ENCODE measurements at places on chromosomes 3 and 15.

DNA sequence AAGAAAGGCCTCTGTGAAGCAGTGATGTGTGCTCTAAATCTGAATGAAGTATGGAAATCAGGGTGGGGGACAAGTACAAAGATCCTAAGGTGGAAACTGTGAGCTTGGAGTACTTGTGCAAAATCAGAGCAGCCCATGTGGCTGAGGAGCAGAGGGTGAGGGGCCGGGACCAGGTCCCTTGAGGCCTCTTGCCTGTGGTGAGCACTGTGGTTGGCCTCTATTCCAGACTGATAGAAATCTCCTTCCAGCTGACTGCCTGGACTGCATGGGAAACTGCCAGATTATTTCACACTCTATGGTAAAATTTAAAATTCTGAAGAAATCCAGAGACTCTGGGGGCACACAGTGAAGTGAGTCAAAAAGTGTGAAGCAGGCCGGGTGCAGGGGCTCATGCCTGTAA is 81.4 kb downstream of the TM4SF4 start:
- DNase-seq = no peak

DNA sequence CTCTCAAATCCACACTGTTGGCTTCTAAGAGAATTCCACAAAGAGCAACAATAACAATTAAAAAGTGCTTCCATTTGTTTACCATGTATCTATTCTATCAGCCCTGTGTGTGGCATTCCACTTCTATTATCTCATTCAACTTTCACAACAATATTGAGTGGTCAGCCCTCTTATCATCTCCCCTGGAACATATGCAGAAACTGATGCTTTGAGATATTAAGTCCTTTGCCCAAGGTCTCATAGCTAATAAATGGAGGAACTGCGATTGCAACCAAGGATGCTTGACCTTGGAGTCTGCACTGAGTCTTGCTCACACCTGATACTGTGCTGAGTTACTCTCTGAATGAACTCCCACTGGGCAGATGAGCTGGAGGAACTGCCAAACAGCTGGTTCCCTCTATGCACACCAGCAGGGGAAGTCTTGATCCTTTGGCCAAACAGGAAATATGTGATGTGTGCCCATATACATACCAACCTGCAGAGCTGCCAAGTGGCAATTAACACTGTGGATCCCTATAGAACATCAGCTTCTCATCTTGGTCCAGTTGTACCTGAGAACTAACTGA is 144.7 kb upstream of the WNT5A start:
- no peak for DNase-seq

- DNase-seq = no peak
Observed at GRCh38 chr3:195397524-195397923, 45.3 kb downstream of the ACAP2 start.

GRCh38 chr3:58654466-58654865 is 12.1 kb downstream of the FAM3D start:
- DNase-seq = no peak

DNA sequence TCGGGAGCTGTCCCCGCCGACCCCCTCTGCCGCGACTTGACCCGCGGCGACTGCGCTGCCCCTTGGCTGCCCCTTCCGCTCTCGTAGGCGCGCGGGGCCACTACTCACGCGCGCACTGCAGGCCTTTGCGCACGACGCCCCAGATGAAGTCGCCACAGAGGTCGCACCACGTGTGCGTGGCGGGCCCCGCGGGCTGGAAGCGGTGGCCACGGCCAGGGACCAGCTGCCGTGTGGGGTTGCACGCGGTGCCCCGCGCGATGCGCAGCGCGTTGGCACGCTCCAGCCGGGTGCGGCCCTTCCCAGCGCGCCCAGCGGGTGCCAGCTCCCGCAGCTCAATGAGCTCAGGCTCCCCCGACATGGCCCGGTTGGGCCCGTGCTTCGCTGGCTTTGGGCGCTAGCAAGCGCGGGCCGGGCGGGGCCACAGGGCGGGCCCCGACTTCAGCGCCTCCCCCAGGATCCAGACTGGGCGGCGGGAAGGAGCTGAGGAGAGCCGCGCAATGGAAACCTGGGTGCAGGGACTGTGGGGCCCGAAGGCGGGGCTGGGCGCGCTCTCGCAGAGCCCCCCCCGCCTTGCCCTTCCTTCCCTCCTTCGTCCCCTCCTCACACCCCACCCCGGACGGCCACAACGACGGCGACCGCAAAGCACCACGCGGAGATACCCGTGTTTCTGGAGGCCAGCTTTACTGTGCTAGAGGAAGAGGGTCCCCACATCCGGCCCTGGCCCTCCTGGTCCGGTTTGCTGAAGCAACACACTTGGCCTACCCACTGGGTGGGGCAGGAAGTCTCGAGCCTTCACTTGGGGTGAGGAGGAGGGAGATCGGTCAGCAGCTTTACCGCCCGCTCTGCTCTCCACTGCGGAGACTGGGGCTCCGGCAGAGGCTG is at the start of gene RASSF1:
RASSF1 (minus strand) TSS at position 389 of the 882 bp plus-strand sequence; CDS start at position 358, 31 bp downstream.
- DNase-seq = no peak

All from iPS DF 19.7 (cell line).